CD8-positive, alpha-beta memory T cell (primary cell): ENCODE measurements at places on chromosomes 7 and 10. TPM values are rescaled to one million over a fixed set of nuclear protein-coding genes. Genes with fewer than 3 reads are reported as not detected.

- DNase-seq = no peak
These were observed 63.8 kb upstream of the FAM204A start for GRCh38 chr10:118405928-118406327.

DNA sequence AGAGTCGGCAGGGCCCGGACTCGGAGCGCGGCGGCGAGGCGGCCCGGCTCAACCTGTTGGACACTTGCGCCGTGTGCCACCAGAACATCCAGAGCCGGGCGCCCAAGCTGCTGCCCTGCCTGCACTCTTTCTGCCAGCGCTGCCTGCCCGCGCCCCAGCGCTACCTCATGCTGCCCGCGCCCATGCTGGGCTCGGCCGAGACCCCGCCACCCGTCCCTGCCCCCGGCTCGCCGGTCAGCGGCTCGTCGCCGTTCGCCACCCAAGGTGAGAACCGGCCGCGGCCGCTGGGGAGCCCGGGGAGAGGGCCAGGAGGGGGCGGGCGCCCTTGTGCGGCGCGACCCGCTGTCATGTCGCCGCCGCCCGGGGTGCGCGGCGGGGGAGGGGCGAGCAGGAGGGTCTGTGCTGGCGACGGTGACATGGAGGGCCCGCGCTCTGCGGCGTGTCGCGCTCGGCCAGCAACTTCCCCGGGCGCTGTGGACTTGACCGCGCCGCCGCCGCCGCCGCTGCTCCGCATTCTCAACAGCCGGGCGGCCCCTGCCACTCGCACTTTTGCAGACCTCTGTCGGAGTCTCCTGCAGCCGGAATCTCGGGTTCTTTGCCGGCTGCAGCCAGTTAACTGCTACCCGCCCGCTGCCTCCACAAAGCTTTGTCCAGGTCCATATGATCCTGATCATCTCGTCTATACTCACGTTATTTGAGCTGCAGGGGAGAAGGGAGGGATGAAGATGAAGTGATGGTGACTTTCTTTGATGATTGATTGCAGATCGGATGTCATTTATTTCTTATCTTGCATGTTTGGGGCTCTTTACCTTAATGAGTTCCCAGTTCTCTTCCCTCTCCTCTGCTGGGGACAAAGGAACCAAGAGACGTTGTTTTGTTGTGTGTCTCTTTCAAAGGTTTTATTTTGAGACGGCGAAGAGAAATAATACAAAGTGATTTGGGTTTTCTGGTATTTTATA is 869 bp downstream of the TRIM24 start:
- peak; percentile 75 for DNase-seq

DNA sequence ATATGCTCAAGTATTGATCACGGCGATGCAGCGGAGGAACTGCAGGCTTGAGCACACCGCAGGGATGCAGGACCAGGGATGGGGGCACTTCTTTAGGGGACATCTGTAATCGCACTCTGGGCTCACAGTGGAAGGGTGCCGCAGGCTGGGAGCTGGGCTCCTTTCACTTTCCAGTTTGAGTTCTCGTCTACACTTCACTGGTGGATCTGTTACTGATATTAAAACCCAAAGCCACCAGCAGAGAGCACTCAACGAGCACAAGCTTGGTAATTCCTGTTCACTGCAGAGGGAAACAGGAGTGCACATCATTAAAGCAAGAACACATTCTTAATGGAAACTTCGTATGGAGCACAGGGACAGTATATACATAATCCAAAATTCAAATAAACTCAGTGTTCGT is 91.3 kb downstream of the PARD3 start:
- DNase-seq = no peak

DNA sequence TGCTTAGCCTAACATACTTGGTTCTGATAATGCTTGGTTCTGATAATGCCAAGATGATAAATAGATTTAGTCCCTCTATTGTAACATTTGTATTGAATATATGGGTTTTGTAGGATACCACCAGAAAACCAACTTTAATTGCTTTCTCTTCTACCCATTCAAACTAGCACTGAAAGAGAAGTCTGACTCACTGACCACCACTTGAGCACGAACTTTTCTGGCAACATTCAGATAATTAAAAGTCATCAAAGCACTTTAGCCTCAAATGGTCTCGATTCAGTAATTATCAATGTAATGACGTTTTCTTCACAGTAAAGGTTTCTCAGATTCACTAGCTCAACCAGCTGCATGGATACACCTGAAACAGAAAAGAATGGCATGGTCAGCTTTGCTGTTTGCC is 63.0 kb downstream of the HDAC9 start:
- no peak for DNase-seq

DNA sequence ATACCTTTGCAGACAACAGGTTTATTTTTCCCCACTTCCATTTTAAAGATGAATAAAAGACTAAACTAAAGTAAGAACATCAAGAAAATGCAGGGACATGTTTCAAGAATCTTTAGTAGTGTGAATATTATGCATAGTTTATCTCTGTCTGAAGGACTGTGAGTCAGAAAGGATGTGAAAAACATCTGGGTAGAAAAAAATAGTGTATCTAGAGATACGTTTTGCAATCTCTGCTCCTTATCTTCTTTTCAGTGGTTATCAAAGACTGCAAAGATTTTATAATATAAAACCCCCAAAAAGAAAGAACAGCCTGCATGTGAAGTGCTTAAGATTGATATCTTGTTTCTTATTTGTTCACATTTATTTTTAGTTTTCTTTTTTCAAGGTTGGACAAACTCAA is 101.9 kb upstream of the ARHGAP21 start:
- no peak for DNase-seq

DNA sequence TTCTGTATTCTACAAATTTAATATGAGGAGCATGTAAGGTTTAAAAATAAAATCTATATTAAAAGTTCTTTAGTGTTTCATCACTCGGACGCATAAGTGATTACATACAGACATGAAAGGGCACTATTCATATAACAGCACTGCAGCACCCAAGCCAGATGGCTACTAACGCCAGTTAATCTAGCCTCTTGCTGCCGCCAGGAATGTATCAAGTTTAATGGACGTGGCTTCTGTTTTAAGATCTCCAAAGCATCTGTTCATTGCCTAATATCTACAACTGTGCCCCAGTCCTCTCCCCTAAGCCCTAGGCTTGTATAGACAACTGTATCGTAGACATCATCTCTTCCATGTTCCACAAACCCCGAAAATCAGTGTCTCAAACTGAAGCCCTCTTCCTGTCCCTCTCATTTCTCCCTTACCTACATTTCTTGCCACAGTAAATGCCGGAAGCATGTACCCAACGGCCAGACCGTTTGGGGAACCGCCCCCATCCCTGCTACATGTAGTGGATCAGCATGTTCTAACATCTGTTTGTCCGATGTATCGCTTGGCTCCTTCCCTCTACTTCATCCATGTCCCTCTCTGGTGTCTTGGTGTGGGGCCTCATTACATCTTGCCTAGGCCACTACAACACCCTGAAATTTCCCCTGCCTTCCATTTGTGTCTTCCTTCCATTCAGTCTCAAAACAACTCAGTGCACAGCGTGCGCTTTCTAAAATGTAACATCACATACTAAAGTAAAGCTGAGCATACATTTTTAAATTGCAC is 147.5 kb upstream of the RSU1 start:
- no peak for DNase-seq

DNA sequence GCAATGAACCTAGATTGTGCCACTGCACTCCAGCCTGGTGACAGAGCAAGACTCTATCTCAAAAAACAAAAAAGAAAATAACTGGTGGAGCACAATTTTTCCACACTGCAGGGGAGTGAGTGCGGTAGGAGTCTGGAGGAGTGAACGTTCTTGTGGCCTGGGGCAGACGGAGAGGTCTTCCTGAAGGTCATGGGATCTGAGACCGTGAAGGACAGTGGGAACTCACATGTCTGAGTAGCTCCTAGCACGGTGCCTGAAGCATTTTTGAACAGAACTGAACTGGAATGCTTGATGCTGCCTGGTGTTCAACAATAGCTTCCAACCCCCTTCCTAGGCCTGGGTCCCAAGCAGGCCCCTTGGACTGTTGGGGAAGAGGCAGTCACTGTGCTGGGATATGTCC is 84.3 kb upstream of the PODXL start:
- no peak for DNase-seq

GRCh38 chr7:35380739-35381224 is 126.9 kb upstream of the TBX20 start:
- no peak for DNase-seq

- DNase-seq = no peak
These were observed 39.9 kb downstream of the PLEKHA8 start for GRCh38 chr7:30068117-30068516.

GRCh38 chr7:134804351-134804750 is 24.9 kb downstream of the CALD1 start:
- DNase-seq = no peak

GRCh38 chr10:104317269-104317710 is 21.0 kb downstream of the ITPRIP start:
- DNase-seq = no peak

GRCh38 chr10:129029051-129029450 is 438.0 kb upstream of the MGMT start:
- DNase-seq = no peak

DNA sequence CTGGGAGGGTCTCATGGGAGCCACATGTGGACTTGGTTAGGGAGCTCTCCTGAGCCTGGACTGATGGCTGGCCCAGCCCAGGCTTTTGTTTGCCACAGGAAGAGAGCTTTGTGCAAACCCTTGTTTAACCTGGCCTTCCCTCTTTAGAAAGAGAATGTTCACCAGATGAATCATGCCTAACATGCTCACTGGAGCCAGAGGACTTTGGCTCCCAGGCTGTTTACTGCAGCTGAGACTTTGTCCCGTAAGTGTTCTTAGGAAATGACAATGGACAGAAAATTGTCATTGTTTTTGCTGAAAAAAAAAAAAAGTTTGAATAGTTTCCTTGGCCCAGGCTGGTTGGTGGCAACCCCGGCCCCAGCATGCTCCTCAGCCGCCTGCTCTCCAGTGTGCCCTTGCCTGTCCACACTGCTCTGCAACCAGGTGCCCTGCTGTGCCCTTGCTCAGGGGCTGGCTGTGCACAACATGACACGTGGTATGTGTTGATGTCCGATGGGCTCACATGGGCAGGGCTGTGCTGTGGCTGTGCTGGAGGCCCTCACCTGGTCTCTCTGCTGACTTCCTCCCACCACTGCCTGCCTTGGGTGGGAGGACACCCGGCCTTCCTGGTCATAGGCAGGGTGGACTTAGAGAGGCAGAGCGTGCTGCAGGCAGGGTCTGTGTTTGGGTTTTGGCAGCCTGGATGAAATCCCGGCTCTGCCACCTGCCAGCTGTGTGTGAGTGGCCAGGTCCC is 215.3 kb upstream of the ZNF32 start:
- no peak for DNase-seq

DNA sequence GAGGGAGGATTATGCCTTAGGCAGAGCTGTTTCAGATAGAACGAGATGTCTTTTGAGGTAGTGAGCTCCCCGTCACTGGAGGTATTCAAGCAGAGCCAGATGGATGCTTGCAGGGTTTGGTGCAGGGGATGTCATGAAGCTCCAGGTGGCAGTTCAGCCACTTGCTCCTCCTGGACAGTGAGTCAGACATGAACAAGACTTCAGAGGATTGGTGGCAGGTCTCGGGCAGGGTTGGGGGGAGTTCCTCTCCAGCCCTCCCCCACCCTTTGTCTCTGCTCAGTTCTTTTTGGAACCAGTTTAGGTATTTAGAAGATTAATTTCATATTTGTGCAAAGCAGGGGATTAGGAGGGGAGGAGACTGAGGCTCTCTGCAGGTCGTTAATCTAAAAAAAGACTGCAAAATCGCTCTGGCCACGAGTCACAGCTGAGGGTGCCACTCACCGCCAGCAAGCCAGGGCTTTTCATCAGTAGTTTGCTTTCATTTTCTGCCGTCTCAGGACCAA is 21.5 kb upstream of the MYL10 start:
- no peak for DNase-seq

- DNase-seq = no peak
These were observed 33.7 kb downstream of the CAMK1D start for GRCh38 chr10:12382956-12383531.

DNA sequence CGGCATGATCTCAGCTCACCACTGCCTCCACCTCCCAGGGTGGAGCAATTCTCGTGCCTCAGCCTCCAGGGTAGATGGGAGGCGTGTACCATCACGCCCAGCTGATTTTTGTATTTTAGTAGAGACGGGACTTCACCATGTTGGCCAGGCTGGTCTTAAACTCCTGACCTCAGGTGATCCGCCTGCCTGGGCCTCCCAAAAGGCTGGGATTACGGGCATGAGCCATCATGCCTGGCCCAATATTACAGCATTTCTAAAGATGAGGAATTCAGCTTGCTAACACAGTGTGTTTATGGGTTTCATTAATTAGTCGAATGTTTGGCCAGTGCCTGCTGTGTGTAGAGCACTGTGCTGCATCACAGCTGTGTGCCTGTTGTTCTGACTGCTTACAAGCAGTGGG is 3.7 kb downstream of the WDR37 start:
- DNase-seq = no peak

DNA sequence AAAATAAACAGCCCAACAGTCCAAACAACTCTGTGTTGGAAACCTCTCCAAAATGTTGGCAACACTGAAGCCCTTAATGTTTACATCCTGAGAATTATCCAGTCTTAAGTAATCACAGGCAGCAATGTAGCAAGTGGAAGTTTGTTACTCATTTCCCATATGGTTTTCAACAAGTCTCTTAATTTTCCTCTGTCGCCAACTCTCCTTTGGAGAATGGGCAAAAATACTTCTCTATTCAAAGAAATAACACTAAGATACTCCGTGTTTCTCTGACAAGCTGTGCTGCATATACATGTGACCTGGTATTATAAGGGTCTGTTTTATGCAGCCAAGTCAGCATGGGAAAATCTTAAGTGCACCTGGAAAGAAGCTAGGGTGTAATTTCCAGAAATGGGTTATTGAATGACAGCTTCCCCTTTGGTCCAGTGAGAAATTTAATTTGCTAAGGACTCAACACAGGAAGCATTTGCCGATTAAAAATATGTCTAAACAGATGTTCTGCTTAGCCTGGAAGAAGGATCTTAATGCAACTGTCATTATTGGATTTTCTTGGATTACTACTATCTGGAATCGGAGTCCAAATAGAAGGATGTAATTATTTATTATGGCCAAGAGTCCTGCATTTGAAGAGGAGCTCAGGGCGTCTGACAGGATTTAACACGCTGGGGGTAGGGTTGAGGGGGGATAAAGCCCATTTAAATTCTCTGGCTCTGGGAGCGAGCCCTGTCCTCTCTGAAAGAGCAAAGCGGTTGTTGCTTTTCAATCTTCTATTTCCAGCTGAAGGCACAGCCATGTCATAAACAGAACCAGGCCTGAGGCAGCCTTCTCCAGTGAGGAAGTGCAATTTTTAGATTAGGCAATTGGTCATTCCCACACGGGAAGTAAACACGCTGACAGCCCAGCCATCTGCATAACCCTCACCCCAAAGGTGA is 73.1 kb downstream of the TLL2 start:
- DNase-seq = no peak

Gene GNAI1
- 0.42 TPM for total RNA-seq

Gene LRRC18
- total RNA-seq = not detected

Gene SLC26A3
- not detected for total RNA-seq

Gene DLX6
- not detected for total RNA-seq

Gene C10orf105
- 0.11 TPM for total RNA-seq

Gene KCND2
- total RNA-seq = not detected

Gene ABCA13
- total RNA-seq = not detected

Gene CPA2
- total RNA-seq = not detected

Gene FRAT2
- 9.8 TPM for total RNA-seq

Gene ADIRF
- not detected for total RNA-seq
